ENCODE measurements at places on chromosomes 12 and 14. TPM values are rescaled to one million over a fixed set of nuclear protein-coding genes. Genes with fewer than 3 reads are reported as not detected.

Gene GALNT6
- 102 TPM for total RNA-seq

Gene TAS2R10
- total RNA-seq: 0.15 TPM

Gene ASCL1
- not detected for total RNA-seq

Gene TAS2R30
- total RNA-seq: 0.73 TPM

Gene RNASE4
- total RNA-seq: 7.8 TPM

Gene WNT1
- total RNA-seq: not detected

Gene RIPK3
- 2.6 TPM for total RNA-seq

Gene NRL
- total RNA-seq: 4.9 TPM

Gene MIS18BP1
- 26.7 TPM for total RNA-seq

Gene RNASE1
- total RNA-seq: 387 TPM

Gene RASSF9
- total RNA-seq: 0.87 TPM

Gene TSPAN9
- 65.5 TPM for total RNA-seq

Gene TMTC2
- total RNA-seq: 6.2 TPM

Gene SELPLG
- 0.58 TPM for total RNA-seq

Gene PLBD1
- total RNA-seq: 0.23 TPM

Gene SERPINA3
- total RNA-seq: 0.10 TPM

Gene KLRB1
- not detected for total RNA-seq

Gene GPR65
- total RNA-seq: not detected

Gene SOAT2
- not detected for total RNA-seq

Gene GLS2
- total RNA-seq: 0.58 TPM

Gene TMEM63C
- 0.35 TPM for total RNA-seq

Gene SERPINA9
- not detected for total RNA-seq

Gene BATF
- not detected for total RNA-seq

Gene SMCO3
- 0.12 TPM for total RNA-seq

Measured in glomerular endothelial cell (primary cell).